Liver (tissue), 10 donors: ENCODE measurements at places on chromosomes 11 and 22.

- DNase-seq = no peak
Measured at GRCh38 chr11:122340607-122341290, 224.7 kb upstream of the BLID start.

GRCh38 chr11:78074756-78075155 lies 4.9 kb downstream of the NDUFC2 start:
- no peak for DNase-seq

GRCh38 chr11:47961383-47961782 lies 19.0 kb upstream of the PTPRJ start:
- DNase-seq = no peak

DNA sequence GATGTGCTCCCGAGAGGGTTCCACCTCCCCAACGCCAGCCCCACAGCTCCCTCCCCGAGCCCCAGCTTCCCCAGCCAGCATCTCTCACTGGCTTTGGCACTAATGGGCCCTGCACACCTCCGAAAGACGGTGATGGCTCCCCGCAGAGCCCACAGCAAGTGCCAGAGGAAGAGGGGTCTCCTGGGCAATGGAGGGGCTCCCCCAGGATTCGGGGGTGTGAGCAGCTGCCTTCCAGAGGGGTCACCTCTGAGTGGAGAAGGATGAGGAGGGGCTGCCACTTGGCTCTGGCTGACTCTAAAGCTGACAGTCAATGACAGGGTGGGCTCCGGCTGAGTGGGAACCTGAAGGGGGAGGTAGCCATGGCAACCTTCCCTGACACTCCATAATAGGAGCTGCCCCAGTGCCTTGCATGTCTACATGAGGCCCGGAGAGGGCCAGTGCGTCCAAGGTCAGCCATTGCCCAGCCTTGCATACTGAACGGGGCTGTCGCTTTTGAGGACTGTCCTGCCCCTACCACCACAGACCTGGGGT lies 98.6 kb upstream of the SYT13 start:
- DNase-seq = no peak

DNA sequence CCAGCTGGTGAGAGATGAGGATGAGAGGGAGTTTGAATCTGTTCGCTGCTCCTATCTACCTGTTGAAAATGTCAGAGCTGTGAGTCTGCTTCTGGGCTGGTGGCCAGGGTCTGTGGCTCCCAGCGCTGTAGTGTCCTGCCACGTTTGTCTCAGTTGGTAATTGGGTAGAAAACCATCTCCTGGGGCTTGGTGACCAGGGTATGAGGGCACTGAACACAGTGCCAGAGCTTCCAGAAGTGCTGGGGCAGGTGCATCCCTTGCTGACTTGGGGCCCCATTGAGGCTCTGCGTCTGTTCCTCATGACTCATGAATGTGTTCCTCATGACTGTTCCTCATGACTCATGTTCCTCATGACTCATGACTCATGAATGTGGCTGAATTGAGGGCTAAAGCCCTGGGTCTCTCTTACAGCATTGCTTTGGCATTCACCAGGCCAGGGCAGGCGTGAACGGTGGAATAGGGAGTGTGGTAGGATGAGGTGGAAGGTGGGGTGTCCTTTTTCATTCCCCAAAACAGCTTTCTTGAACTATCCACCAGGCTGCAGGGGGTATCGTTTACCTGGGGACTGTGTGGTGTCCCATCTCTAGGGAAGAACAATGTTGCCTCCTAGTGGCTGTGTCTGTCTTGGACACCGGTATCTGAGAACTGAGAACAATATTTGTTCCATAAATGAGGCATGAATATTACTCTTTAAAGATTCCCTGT lies 139.5 kb downstream of the COMMD9 start:
- no peak for DNase-seq

DNA sequence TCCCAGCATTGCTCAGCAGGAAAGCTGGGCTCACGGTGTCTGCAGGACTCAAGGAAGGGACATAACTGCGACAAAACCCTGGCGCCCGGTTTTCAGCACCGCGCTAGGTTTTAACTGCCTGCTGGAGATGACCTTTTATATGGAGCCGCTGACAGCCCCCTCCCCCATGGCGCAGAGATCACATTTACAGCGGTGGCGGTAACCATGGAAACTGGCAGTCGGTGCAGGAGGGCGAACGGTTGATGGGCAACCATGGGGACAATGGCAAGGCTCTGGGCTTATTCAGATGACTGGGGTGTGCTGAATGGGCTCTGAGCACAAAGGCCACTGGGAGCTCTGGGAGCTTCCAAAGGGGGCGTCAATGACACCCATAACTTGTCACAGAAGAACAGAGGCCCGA lies 37.2 kb downstream of the CELSR1 start:
- no peak for DNase-seq

- no peak for DNase-seq
Measured at GRCh38 chr11:130909650-130910049, 6.6 kb downstream of the SNX19 start.

GRCh38 chr11:115257270-115257669 lies 246.9 kb downstream of the CADM1 start:
- DNase-seq = no peak

GRCh38 chr11:64230171-64230984 lies at the start of gene DNAJC4:
Gene DNAJC4 (plus strand): TSS chr11:64230548. CDS start chr11:64230855, 307 bp downstream.
- peak; percentile 90 for DNase-seq
